ENCODE measurements at places on chromosomes 5 and 9. TPM values are rescaled to one million over a fixed set of nuclear protein-coding genes. Genes with fewer than 3 reads are reported as not detected.

The CD14 gene
- 1.8 TPM for total RNA-seq

The FST gene
- total RNA-seq: not detected

DNA sequence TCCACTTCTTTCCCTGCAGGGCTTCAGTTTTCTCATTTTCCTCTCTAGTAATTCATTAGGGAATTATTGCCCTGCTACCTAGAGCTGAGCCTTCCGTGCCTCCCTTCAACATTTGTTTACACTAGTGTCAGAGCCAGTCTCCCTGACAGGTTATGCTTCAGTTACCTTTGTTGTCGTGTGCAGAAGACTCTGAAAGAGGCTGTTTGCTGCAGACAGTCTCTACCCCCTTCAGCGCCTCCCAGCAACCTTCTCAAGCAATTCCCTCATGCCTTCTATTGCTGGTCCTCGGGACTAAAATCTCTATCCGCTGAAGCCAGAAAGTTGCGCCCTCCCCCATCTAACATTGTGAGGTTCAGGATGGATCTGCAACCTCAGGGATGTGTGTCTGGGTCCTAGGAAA is 12.8 kb downstream of the RALGPS1 start:
- DNase-seq: no peak

DNA sequence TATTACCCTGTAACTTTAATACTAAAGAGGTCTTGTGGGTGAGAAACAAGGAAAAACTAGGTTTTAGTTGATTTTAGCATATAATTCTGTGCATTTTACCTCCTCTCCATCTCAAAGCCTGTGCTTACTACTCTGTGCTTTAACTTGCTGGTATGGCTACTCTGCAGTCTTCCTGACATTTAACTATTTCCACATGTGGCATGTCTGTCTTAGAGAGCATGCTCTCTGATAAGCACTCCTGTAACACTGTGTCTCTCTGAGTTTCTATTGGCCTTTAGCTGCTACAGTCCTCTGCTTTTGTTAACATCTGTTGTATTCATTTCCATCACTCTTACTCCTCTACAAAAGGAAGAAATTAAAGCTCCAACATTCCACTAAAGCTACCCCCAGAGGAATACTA is 418.3 kb downstream of the RAB3C start:
- no peak for DNase-seq

GRCh38 chr9:31347082-31347617 is 1037.3 kb upstream of the ACO1 start:
- peak; percentile 75 for DNase-seq

Data from B cell (primary cell).